ENCODE measurements at places on chromosomes 2 and 18.

- DNase-seq, result no peak
Observed at GRCh38 chr2:44902217-44903137, 39.0 kb upstream of the SIX3 start.

DNA sequence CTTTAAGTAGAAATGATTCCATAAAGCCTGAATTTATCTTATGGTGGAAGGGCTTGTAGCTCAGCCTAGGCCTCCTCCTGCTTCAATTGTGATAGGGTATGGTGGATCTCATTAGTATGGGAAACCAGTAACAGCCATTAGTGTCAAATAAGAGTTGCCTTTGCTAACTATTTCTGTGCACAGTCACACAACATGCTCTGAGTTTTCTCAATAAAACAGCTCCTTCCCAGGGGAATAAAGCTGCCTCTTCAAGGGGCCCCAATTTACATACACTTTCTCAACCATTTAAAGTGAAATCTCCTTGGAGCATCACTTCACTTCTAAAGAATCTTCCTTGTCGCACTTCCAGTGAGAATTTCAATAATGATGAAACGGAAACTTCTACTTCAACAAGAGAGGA lies 53.4 kb downstream of the KLF7 start:
- DNase-seq, result no peak

GRCh38 chr18:44837482-44838180 lies 156.9 kb downstream of the SETBP1 start:
- no peak for DNase-seq

DNA sequence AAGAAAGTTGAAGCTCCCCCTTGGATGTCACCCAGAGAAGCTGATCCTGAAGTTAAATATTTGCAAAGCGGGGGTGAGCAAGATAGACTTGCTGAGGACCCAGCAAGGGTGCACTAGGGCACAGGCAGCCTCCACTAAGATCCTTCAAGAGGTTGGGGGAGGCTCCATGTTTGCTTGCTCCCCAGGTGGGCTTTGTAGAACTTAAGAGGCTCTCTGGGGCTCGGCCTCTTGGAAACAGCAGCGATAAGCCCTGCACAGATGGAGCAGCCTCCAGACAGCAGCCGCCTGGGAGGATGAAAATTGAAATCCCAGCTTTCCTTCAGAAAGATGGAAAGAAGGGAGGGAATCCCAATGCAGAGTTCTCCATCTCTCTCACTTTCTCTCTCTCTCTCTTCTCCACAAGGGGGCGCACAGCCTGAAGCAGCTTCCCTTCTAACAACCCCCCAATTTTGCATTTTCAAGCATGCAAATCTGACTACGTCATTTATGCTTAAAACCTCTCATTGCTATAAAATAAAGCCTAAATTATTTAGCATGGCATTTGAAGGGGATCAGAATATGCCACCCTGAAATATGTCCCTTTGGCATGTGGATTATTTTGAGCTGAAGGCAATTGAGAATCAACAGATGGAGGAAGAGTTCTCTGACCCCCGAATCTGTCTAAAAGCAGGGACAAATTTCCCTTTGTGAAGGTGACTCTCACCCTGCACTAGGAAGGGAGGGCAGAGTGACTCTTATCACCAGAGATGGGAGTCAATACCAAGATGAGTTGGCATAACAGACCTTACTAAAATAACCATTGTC lies 185.7 kb upstream of the KLHL29 start:
- DNase-seq, result peak; percentile 32

DNA sequence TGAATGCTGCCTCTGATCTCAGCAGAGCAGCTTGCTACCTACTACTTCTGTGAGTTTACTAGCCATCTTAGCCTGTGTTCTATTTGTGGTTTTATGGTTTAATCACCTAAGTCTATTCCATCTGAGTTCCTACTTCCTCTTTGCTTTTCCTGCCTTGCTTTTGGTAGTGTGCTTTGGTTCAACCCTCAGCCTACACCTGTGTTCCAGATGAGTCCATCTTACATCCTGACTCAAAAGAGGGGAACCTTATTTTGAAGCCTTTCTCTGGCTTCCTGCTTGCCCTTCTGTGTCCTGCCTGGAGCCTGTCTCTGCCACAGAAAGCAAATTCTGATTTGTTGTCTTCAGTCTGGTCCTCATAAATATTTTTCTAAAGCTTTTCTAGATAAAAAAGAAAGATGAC lies 530.3 kb upstream of the MEX3C start:
- no peak for DNase-seq

GRCh38 chr2:106579750-106580197 lies 92.6 kb downstream of the CD8B2 start:
- no peak for DNase-seq

- DNase-seq, result no peak
Observed at GRCh38 chr18:825891-826585, 14.0 kb upstream of the YES1 start.

GRCh38 chr2:100747551-100747950 lies 72.4 kb upstream of the NPAS2 start:
- DNase-seq, result no peak

- DNase-seq, result no peak
Observed at GRCh38 chr2:163884416-163884815, 148.6 kb upstream of the FIGN start.

- DNase-seq, result no peak
Observed at GRCh38 chr18:54162431-54162830, 62.0 kb downstream of the MBD2 start.

GRCh38 chr2:217010173-217010572 lies 150.3 kb upstream of the TNP1 start:
- no peak for DNase-seq

DNA sequence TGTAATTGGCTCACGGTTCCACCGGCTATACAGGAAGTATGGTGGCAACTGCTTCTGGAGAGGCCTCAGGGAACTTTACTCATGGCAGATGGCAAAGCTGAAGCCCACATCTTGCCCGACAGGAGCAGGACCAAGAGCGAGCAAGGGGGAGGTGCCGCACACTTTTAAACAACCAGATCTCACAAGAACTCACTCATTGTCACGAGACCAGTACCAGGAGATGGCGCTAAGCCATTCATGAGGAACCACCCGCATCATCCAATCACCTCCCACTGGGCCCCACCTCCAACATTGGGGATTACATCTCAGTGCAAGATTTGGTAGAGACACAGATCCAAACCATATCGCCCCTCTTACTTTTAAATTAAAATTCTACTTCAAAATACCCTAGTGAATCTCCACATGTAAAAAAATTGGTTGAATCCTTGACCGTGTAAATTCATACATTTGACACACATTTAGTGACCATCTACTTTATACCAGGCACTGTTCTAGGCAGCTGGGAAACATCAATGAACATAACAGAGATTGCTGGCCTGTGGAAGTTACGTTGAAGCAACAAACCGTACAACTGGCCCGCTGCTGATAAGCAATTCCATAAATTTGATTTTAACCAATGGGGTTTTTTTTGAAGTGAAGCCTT lies 87.6 kb downstream of the ALPK2 start:
- peak; percentile 39 for DNase-seq

DNA sequence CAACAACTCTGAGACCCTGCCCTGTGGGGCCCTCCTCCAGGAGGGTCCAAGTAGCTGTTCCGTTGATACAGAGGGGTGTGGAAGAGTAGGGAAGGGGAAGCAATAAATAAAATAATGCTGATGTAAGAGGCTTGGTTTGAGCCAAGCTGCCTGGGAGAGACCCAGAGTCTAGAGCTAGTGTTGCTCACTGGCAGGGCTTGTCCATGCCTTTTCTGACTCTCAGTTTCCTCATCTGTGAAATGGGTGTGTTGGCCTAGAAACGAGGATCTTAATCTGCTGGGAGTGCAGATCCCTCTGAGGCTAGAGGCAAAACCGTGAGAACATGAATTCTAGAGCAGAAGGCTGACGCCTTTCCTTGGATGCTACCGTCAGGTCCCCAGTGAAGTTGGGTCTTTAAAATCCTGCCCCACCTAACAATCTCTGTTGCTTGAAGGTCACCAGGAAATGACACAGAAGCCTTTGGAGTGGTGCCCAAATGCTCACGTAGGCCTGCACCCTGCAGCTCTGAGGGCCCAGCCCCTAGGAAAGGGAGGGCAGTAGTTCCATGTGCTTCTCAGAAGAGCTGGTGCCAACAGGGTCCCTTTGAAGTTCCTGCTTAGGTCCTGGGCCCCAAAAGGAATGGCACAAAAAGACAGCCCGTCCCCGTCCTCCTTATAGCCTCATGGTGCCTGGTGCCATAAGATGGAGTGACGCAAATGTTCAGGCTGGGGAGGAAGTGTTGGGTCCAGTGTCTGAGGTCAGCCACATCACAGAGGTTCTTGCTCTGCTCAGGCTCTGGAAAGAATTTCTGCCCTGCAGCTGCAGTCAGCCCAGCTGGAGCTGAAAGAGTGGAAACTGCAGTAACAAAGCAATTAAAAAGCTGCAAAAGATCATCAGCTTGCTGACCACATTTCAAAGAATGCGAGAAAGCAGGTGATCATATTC lies 73.2 kb upstream of the SMAD2 start:
- DNase-seq, result no peak

DNA sequence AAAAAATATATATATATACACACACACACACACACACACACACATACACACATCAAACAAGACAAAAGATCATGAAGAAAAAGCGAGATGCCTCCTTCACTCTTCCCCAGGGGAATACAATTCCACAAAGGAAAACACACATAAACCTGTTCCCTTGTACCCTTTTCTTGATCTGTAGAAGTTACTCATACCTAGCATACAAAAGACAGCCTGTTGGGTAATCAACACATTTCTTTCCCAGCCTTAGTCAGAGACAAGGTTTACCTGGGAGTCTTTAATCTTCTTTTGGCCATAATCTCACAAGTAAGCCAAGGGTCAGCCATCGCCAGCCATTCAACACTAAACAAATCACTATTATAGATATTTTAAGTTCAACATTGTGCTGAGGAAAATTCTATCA lies 407.0 kb downstream of the SUCLG1 start:
- DNase-seq, result no peak

DNA sequence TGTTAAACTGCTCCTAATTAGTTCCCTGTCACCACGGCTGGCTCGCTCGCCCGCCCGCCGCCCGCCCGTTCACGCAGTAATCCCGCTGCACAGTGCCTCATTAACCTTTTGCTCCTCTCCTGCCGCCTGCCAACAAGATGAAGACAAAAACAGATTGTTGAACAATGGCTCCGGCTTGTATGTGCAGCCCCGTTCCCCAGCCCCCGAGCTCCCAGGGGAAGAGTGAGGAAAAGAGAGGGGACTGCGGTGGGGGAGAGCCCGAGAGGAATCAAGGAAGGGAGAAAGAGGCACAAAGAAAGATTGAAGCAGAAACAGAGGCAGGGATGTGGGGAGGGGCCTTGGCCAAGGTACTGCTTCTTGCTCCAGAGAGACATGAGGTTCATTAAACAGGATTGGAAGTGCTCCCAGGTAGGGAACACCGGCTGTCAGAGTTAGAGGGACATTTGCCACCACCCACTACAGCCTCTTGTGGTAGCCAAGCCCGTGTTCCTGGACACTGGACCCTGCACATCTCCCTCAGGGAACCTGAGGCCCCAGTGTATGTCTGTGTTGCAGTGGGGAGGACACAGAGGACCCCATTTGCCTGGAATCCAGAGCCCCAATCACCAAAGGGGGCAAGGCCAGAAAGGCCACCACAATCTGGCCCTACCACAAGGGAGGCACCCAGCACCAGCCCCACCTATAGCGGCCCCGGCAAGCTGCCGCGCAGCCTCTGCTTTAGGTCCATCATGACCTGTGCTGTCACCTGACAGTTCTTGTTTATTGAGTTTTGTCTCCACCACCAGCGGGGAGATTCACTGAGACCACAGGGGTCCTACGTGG lies 38.1 kb downstream of the EMX1 start:
- DNase-seq, result no peak

- no peak for DNase-seq
Observed at GRCh38 chr2:12070581-12070980, 324.1 kb downstream of the LPIN1 start.

DNA sequence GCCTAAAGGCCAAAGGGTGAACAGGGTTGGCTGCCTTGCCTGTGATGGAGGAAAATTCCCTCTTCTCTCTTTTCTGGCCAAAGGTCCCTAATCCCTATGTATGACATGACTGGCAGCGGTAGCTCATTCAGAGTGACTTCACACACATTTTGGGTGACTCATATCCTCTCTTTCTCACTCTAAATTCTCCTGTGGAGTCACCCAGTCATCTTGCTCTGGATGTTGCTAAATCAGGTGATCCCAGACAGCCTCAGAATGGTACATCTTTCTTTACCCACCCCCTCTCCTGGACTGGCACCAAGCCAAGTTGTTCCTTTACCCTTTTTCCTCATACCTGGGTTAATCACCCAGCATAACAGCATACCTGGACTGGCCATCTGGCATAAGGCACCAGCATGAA lies 77.2 kb downstream of the NEURL3 start:
- no peak for DNase-seq

- no peak for DNase-seq
Observed at GRCh38 chr2:236344446-236344845, 80.2 kb upstream of the ASB18 start.

DNA sequence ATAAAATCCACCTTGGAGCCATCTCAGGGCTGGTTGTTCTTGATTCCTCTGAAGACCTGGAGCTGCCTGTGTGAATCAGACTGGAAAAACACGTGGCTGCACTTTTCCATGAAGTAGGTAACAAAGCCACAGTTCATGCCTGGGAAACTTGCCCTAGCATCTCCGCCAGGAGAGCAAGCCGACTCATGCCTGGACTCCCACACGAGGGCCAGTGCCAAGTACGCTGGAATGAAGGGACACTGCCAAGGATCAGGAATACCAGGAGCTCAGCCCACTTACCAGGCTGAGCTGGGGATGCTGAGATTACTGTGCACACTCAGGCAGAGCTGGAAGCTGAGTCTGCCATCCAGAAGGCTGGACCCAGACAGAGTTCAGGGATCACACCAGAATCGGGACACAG lies 10.9 kb upstream of the FHL2 start:
- DNase-seq, result no peak

DNA sequence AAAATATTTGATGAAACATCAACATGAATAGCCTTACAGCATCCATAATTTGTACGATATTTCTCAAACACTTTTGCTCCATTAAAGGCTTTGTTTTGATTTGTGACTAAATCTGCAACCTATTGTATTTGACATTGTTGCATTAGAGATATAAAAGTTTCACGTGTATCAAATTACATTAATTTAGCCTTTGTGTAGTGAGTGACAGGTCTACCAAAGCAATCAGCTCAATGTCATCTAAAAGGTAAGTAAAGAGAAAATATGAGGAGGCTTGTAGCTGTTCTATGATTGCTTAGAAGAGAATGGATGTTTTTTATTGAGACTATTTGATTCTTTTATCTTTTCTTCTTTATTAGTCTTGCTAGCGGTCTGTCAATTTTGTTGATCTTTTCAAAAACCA lies 430.2 kb downstream of the GALR1 start:
- DNase-seq, result no peak

- DNase-seq, result no peak
Observed at GRCh38 chr2:53519918-53520841, 247.4 kb upstream of the CHAC2 start.

DNA sequence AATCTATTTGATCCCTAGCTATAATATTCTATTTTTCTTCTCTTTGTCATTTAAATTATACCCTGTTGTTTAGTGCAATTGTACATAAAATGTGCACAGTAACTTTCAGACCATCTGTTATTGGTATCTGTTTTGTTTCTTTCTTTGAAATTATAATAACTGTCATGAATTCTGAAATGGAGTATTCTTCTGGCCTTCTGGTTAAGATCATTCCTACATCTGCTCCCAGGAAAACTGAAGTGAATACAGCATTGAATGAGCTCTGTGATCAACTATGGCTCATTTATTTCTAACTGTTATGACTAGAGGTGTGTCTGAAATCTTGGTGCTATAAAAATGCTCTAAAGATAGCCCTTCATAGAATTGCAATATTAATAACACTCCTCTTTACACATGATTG lies 788.4 kb upstream of the TMEFF2 start:
- DNase-seq, result no peak
